Esophagus squamous epithelium (tissue), 5 donors: ENCODE measurements at places on chromosomes 2 and 18. TPM values are rescaled to one million over a fixed set of nuclear protein-coding genes. Genes with fewer than 3 reads are reported as not detected.

Gene CHCHD5
- 31.2 TPM for total RNA-seq

Gene HIBCH
- total RNA-seq = 31.0 TPM

DNA sequence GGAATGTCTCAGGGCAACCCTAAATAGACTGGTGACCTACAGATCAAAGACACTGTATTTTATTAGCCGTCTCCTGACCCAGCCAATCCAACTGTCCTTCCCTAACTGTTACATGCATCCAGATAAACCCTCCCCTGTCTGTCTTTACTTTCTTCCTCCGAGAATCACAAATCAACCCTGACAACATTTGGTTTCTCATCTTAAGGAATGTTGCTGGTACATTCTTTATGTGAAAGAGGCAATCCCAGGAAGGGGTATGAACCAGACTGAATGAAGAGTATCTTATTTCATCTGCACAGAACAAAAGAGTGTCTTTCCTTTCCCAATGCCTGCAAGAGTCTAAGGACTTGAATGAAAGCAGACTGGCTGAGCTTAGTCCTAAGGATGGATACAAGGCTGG lies 113.9 kb upstream of the LTBP1 start:
- no peaks in the 10 kb centered on the region for H3K4me1 ChIP-seq
- DNase-seq = no peak
- H3K27me3 ChIP-seq = no peaks in the 10 kb centered on the region
- H3K4me3 ChIP-seq = no peak overlapping the region

Gene RIT2
- total RNA-seq = not detected

DNA sequence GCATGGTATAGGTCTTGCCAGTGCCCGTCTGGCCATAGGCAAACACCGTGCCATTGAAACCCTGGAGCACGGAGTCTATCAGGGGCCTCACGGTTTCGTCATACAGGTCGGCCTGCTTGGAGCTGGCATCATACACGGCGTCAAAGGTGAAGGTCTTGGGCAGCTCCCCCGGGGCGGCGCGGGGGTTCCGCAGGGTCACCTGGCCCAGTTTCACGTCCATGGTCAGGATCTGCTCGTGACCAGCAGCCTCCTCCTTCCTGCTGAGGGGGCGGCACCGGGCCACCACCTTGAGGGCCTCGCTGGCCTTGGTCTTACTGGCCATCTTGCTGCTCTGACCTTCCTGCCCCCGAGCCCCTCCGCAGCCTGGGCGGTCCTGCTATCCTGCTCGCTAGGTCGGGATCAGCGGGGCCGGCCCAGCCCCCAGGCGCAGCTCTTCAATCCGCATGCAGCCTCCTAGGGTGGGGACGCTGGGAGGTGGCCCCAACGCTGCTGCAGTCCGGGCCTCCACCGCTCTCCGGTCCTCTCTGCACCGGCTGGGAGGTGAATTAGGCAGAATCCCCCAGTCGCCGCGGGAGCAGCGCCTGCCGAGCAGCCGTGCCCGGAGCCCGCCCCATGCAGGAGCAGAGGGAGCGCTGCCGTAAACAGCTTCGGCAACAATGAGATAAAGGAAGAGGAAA lies 563 bp downstream of the KIF3C start:
- DNase-seq = no peak
- H3K36me3 ChIP-seq = no peaks in the 10 kb centered on the region
- peaks cover 63% of the 10 kb centered on the region for H3K4me1 ChIP-seq
- no peaks in the 10 kb centered on the region for H3K27me3 ChIP-seq
- H3K4me3 ChIP-seq = peak overlapping the region; percentile 89

DNA sequence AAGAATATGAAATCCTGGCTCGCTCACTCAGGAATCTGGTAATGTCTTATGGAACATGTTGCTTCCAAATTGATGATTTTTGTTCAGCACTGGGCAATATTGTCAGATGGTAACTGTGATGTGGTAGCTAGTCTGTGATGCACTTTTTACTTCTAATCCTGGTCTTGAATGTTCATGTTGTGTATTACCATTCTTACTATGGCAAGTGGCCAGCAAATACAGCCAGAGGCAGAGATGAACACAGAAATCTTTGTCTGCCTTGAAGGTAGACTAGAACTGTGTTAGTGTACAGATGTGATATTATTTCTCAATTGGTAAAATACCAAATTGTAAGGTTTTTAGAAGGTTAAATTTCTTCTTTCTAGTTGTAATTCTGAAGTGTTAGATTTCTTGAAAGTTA lies 83.3 kb downstream of the UBE2E3 start:
- H3K4me3 ChIP-seq = no peak overlapping the region
- H3K27ac ChIP-seq = no peak overlapping the region
- H3K4me1 ChIP-seq = no peaks in the 10 kb centered on the region
- H3K27me3 ChIP-seq = no peaks in the 10 kb centered on the region
- DNase-seq = no peak

DNA sequence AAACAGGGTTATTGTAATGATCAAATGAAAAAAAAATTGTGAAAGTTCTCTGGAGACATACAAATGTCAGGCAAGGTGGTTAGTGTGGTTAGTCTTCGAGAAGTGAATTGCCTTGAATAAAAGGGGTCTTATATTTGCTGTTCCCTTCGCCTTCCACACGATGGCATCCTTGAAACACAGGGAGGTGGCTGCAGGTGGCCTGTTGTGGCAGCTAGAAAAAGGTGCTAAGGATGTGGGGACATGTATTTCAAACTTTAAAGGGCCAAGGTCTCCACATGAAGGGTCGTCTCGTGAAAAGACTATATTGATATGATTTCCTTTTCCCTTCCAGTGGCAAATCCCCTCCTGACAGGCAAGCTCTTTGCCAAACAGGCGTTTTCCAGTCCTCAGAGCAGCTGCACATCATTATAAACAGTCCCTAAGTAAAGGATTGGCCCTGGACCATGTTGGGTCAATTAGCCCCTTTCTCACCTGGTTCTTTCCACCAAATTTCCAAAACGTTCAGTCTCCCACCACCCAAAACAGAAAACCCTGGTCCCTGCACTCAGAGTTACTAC lies 68.5 kb downstream of the COPS8 start:
- no peaks in the 10 kb centered on the region for H3K27me3 ChIP-seq
- no peak overlapping the region for H3K4me3 ChIP-seq
- H3K4me1 ChIP-seq = no peaks in the 10 kb centered on the region
- no peak for DNase-seq
- no peaks in the 10 kb centered on the region for H3K36me3 ChIP-seq
- no peak overlapping the region for H3K27ac ChIP-seq

DNA sequence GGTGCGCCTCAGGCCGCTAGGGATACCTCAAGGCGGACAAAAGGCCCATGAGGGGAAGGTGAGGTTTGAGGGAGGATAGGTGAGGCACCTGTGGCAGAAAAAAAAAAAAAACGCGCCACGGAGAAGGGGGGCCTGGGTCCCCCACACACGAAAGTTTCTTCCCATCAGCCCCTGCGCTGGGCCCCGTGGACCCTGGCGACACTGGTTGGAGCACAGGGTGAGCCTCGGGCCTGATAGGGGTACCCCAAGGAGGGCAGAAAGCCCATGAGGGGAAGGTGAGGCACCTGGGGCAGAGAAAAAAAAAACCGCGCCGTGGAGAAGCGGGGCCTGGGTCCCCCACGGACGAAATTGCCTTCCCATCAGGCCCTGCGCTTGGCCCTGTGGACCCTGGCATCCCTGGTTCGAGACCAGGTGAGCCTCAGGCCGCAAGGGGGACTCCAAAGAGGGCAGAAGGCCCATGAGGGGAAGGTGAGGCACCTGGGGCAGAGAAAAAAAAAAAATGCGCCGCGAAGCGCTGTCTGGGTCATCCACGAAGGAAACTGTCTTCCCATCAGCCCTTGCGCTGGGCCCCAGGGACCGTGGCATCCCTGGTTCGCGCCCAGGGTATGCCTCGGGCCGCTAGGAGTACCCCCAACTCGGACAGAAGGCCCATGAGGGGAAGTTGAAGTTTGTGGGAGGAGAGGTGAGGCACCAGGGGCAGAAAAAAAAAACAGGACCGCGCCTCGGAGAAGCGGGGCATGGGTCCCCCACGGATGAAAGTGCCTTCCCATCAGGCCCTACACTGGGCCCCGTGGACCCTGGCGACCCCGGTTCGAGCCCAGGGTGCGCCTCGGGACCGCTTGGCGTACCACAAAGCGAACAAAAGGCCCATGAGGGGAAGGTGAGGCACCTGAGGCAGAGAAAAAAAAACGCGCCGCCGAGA lies 226.2 kb downstream of the CCDC74A start:
- H3K4me1 ChIP-seq = no peaks in the 10 kb centered on the region
- H3K27ac ChIP-seq = no peak overlapping the region
- H3K4me3 ChIP-seq = no peak overlapping the region
- no peaks in the 10 kb centered on the region for H3K36me3 ChIP-seq

GRCh38 chr2:25620711-25621110 lies 52.7 kb downstream of the DTNB start:
- no peaks in the 10 kb centered on the region for H3K27me3 ChIP-seq
- H3K4me1 ChIP-seq = peaks cover 16% of the 10 kb centered on the region
- no peak overlapping the region for H3K4me3 ChIP-seq
- H3K36me3 ChIP-seq = peaks cover 9% of the 10 kb centered on the region

GRCh38 chr2:123438251-123438650 lies 586.8 kb upstream of the CNTNAP5 start:
- H3K27me3 ChIP-seq = no peaks in the 10 kb centered on the region
- no peak for DNase-seq
- H3K4me3 ChIP-seq = no peak overlapping the region
- H3K36me3 ChIP-seq = no peaks in the 10 kb centered on the region
- no peak overlapping the region for H3K27ac ChIP-seq
- H3K4me1 ChIP-seq = no peaks in the 10 kb centered on the region

Gene HOXD10
- total RNA-seq = not detected

- H3K4me3 ChIP-seq = no peak overlapping the region
- H3K4me1 ChIP-seq = no peaks in the 10 kb centered on the region
- H3K36me3 ChIP-seq = no peaks in the 10 kb centered on the region
- DNase-seq = no peak
- H3K27ac ChIP-seq = no peak overlapping the region
These were observed 7.2 kb downstream of the MFSD2B start for GRCh38 chr2:24016853-24017703.

DNA sequence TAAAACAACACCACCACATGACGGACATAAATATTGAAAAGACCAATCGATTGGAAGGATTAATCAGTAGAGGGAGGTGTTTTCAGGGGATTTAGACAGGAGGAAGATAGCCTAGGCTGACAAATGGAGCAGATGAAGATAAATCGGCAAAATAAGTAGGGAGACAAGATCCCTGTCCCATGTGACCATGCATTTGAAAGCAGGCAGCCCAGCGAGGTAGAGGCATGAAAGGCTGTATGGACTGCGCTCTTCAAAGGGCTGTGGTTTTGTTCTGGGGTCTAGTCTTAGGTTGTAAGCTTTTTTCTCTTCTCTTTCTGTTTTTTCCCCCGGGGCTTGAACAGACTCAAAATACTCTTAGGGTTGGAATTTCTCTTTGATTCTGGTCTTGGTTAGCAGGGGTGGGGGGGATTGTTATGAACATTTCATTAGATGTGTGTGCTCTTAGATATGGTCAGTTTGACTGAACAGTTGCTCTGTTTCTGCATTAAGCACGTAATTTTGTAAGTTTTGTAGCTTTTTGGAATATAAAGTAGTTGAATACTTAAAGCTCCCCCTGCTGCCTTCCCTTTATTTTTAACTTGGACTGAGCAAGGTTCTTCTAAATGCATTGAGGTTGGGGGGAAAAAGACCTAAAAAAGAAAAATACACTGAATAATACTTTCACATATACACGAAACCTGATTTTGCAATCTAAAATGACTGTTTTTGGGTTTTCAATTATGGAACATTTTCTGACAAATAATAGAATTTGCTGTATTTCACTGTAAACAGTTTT lies 32.2 kb downstream of the ZNF532 start:
- H3K27ac ChIP-seq = no peak overlapping the region
- H3K36me3 ChIP-seq = no peaks in the 10 kb centered on the region
- H3K4me1 ChIP-seq = no peaks in the 10 kb centered on the region
- no peak for DNase-seq
- H3K4me3 ChIP-seq = no peak overlapping the region

GRCh38 chr2:239275847-239276831 lies 124.7 kb downstream of the HDAC4 start:
- no peaks in the 10 kb centered on the region for H3K27me3 ChIP-seq
- peak overlapping the region; percentile 87 for H3K27ac ChIP-seq
- H3K4me3 ChIP-seq = peak overlapping the region; percentile 60
- H3K4me1 ChIP-seq = peaks cover 85% of the 10 kb centered on the region

Gene GATA6
- total RNA-seq = 2.1 TPM
